ENCODE measurements at places on chromosomes 4 and X.

GRCh38 chr4:89598602-89599001 lies 238.4 kb downstream of the SNCA start:
- no peak for DNase-seq

GRCh38 chr4:41324861-41325260 lies 68.1 kb downstream of the UCHL1 start:
- no peak for DNase-seq

GRCh38 chr4:60223208-60223923 lies 976.8 kb upstream of the ADGRL3 start:
- DNase-seq: no peak

DNA sequence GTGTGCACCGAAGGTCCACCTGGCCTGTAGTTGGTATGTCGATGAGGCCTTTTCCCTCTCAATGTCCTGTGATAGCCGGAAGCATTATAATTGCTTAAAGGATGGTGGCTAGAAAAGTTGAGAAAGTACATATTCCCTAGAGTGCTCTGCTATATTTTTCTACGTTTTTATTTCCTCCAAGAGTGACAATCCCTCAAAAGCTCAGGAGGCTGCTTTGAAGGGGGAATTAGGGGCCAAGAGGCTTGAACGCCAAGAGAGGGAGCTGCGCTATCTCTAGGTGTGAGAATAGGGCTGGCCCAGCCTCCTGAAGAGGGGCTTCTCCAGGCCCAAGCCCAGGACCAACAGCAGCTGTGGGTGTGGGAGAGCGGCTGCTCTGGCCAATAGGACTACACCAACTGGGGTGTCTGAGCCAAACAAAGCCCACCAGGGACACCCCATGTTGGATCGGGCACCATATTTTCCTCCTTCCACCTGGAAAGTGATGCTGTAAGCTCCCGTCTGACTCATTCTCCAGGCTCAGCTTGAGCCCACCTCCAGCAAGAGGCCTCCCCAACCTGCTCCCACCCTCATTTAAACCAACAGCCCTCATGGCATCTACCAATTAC lies 124.0 kb downstream of the IRF2 start:
- DNase-seq: no peak

DNA sequence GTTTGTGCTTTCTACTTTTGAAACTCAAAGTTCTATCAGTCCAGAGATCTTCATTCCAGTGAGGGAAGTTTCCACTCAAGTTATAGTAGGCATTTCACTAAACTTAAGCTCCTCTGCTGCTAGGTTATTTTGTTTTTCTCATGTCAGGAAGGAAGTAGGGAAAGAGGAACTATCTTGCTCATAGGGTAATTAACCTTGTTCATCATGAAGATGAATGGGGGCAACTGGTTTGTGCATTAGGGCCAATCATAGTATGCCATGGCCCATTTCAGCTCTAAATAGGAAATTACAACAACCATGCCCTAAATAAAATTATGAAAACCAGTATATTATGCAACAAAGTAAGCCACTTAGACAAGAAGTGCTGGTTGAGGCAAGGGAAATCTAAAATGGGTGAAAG lies 804.7 kb upstream of the NDST4 start:
- DNase-seq: no peak

- no peak for DNase-seq
These were observed 1.5 kb upstream of the DDX3X start for GRCh38 chrX:41332408-41333002.

DNA sequence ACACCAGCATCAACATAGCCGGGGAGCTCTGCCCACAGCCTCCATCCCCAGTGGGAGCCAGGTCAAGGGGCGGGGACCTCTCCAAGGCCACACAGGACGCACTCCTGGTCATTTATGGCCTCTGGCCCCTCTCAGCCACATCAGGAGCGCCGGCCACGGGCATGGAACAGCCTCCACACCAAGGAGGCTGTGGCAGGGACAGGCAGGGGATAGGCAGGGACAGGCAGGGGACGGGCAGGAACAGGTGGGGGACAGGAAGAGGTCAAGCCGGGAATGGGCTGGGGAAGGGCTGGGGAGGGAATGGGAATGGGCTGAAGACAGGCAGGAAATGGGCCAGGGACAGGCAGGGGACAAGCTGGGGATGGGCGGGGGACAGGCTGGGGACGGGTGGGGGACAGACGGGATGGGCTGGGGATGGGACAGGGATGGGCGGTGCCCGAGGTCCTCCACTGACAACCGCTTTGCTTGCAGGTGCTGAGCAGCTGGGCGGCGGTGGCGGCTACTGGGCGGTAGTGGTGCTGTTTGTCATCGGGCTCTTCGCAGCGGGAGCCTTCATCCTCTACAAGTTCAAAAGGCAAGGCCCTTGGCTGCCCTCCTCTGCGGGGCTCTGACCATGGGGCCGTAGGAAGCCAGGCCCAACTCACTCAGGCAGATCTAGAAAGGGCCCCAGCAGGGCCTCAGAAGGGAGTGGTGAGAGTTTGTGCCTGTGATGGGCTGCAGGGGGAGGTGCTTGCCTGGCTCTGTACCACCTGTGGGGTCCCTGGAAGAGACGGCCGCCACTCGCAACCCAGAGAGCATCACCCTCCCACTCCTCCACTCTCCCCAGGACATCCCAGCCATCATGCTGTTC lies 205.6 kb downstream of the AFAP1 start:
- DNase-seq: no peak

DNA sequence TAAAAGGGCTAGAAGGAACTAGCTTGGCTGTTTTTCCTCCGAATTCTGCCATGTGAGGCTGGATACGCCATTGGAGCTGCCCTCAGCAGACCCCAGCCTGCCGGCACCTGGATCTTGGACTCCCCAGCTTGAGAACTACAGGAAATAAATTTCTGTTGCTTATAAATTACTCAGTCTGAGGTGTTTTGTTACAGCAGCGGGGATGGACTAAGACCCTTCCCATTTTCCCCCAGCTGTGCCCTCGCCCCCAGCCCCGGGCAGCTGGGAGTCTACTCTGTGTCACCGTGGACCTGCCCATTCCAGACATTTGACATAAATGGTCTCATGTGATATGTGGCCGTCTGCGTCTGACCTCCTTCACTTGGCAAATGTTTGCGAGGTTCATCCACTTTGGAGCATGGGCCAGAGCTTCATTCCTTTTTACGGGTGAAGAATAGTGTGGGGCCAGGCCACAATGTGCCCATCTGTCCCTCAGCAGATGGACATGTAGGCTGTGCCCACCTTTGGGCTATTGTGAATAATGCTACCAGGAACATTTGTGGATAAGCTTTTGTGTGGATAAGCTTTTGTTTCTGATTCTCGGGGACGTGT lies 30.7 kb upstream of the SPON2 start:
- DNase-seq: no peak

DNA sequence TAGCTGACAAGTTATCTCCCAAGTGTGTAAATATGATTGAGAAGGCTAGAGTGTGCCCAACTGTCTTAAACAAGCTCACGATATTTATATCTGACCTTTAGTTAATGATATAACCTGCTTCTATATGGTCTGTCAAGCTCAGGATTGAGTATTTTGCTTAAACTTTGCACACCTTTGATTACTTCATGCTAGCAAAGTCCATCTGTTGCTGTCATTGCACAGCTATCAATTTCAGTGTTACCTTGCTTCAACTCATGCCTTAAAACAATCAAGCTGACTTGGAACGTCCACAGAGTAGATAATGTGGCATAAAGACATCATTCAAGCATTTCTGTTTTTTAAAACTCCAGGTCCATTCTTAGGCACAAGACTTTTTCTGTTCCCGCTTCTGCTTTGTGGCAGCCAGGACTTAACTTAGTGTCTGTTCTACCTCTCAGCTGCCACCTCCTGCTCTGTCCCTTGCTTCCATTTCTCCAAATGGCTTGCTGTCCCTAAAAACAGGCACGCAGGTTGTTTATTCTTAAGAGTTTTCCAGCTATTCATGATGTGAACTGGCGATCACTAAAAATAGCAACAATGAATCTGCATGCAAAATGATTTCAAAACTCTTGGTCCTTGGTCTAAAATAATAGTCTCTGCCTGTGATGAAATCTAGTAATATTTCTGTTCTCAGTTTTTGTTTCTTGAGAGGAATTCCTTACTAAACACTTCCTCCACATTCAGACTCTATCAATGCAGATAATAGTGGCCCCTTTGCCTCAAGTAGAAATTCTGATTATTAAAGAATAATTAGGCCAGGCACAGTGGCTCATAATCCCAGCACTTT lies 16.3 kb upstream of the NEIL3 start:
- DNase-seq: no peak

DNA sequence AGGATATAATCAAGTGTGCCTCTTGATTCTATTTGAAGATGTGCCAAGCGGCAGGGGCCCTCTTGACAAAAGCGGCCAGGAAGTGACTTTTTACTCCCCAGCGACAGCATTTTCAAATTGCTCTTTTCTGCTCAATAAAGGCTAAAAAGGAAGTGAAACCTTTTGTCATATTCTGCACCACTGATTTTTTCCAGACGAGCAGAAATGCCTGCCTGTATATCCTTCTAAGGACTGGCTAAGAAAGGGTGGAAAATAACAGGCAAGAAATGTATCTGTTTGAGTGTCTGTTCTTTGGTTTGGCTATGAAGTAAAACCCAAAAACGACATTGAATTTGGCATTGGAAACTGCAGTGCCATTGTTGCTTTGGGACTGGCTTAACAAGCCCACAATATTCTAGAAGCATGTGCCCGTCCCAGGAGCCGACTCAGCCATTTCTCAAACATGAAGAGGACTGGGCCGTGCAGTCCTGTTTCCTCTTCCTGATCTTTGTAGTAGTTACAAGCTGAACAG lies 25.4 kb downstream of the TMSB4X start:
- no peak for DNase-seq

GRCh38 chrX:21968333-21968732 lies 27.8 kb downstream of the SMS start:
- DNase-seq: no peak

GRCh38 chrX:101550362-101550750 lies at the start of gene ARMCX1:
TSS of gene ARMCX1 (plus strand) at chrX:101550547. CDS start at chrX:101552931, 2,384 bp downstream.
- DNase-seq: no peak

GRCh38 chr4:10730590-10730989 lies 46.0 kb upstream of the CLNK start:
- DNase-seq: no peak

- no peak for DNase-seq
These were observed 173.1 kb upstream of the USP9X start for GRCh38 chrX:40912166-40912565.

GRCh38 chr4:124907881-124908280 lies 195.3 kb upstream of the ANKRD50 start:
- no peak for DNase-seq

DNA sequence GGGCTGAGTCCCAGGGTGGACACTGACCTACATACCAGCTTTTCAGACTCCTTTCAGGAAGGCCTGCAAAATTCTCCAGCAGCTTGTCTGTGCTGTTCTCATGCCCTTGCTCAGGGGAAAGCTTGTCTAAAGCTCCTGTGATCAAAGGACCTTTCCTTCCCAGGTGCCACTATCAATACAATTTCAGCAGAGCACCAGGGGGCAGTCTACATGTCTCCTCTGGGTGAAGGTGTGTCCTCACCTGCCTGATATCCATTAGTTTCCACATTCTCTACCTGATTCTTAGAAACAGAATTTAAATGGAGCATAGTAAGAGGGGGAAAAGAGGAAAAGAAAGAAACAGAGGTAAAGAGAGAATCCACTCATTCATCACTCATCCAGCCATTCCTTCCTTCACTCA lies 114.2 kb downstream of the PPARGC1A start:
- DNase-seq: no peak

- DNase-seq: no peak
These were observed 23.5 kb downstream of the TRIML1 start for GRCh38 chr4:188162698-188163097.

DNA sequence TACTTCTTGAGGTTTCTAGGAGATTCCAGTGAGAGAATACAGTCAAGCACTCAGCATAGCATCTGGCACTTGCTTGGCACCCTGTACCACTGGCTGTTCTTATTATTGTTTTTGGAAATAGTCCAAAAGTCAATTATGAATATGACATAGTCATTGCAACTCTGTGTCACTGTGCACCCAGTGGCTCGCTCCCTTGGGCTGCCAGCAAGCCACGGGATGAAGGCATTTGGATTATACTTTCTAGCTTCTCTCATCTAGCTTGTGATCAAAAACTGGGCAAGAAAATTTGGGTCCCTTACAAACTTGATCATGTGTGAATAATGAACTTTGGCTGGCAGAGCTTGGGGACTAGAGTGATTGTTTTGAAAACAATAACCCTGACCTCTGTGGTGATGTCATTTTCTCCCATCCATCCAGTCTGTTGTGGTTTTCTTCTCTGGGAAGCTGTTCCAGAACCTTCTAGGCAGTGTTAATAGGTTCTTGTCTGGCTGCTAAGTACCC lies 32.7 kb upstream of the LIMCH1 start:
- DNase-seq: no peak

GRCh38 chr4:18406264-18406663 lies 384.7 kb upstream of the LCORL start:
- DNase-seq: no peak

DNA sequence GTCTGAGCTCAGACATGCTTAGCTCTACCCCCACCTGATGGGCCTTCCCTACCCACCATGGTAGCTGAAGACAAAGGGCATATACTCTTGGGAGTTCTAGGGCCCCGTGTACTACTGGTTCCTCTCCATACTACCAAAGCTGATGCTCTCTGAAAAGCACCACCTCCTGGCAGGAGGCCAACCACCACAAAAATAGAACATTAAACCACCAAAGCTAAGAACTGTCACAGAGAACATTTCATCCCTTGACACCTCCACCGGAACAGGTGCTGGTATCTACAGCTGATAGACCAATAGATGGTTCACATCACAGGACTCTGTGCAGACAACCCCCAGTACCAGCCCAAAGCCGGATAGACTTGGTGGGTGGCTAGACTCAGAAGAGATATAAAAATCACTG lies 13.4 kb downstream of the EDA2R start:
- DNase-seq: no peak

DNA sequence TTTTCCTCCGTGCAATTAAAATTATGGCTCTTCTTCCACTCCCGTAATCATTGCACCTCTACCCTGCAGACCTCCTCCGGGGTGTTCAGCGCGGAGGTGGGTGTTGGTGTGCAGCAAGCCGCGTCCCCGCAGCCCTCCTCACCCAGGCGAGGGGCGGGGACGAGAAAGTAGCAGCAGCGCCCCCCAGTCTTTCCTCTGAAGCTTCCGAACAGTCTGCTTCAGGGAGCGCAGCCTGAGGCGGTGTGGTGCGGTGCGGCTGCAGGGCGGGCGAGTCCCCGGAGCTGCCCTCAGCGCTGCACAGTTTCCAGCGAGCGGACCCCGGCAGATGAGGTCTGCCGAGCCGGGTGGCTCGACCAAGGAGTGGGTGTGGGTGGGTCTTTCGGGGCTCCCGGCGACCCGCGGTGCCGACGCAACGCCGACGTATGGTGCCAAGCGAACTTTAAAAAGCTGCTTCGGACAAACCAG lies at the start of gene FRAS1:
TSS of gene FRAS1 (plus strand) at position 189 of the 465 bp plus-strand sequence. CDS start 687 bp downstream, outside the sequence.
- DNase-seq: peak; percentile 64

GRCh38 chr4:104302731-104303130 lies 192.0 kb downstream of the CXXC4 start:
- no peak for DNase-seq
